ENCODE measurements at places on chromosomes 5 and 9.

GRCh38 chr9:82354279-82354659 lies 365.7 kb downstream of the SPATA31D1 start:
- DNase-seq: peak; percentile 92

- DNase-seq: no peak
Measured at GRCh38 chr5:57902095-57902494, 419.5 kb upstream of the ACTBL2 start.

DNA sequence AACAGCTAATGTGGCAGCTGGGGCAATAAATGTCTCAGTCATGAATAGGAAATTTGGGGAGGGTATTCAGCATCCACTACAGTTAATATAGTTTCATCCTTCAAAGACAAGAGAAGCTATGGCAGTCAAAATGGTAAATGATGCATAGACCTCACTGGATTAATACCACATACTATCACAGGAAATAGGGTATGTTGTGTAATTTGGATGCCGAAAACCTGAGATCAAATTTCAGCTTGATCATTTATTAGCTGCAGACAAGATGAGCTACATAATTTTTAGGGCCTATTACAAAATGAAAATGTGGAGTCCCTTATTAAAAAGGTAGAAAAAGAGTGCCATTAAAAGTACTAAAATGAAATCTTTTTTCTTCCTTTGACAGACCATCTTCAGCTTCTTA lies 112.6 kb upstream of the MTAP start:
- no peak for DNase-seq

- peak; percentile 23 for DNase-seq
Measured at GRCh38 chr5:38465702-38466423, 90.6 kb downstream of the LIFR start.

- DNase-seq: peak; percentile 8
Measured at GRCh38 chr5:55535199-55535905, 588 bp upstream of the PLPP1 start.

- no peak for DNase-seq
Measured at GRCh38 chr5:111636736-111637135, 120.3 kb downstream of the NREP start.
